ENCODE measurements at places on chromosomes 2 and 18.

- no peak for DNase-seq
Observed at GRCh38 chr2:3490191-3491170, 28.9 kb downstream of the ADI1 start.

DNA sequence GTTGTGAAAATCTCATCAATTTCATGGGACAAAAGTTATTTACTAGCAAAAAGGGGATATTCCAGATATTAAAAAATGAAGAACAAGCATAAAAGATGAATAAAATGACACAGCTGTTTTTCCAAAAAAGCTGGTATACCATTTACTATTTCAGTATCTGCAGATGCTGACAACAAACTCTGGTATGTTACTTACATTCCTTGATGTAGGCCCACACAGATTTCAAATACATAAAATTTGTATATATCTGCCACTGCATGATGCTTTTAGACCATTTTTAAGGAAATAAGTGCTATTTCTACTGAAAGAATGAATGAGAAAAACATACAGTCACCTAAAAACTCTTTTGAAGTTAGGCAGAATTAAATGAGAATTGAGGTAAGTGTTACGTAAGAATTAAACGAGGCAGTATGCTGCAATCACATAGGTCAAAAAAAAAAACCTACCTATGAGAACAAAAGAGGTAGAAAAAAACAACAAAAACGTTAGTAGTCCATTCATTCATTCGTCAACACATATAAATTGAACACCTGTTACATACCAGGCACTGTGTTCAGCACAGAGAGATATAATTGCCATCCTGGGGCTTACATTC is 32.5 kb downstream of the ARL5A start:
- DNase-seq, result no peak

GRCh38 chr2:231212329-231212845 is 14.0 kb downstream of the ARMC9 start:
- DNase-seq, result no peak

DNA sequence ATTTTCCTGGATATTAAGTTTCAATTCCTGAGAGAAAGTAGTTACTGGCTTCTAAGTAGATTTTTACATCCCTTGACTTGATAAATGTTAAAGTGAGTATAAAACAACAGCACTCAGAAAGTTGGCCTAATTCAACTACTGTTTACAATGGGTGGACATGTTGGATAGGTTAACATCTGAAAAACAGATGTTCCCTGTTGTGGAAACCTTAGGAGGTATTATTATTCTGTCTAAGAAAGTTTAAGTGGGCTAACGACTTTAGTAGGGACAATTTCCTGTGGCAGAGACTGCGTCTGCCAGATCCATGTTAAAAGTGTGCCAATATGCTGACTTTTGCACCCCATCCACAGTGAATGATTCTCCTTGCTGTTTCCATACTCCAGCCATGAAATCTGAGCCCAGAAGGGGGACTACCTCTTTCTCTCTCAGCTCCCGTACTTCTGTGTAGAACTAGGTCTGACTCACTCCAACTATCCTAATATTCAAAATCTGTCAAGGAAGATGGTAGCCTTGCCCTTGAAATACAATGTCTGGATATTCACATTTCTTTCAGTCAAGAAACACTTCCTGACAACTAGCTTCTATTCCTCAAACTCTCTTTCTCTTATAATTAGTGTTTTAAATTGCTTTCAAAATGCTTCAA is 327.5 kb upstream of the HNRNPA3 start:
- DNase-seq, result no peak

DNA sequence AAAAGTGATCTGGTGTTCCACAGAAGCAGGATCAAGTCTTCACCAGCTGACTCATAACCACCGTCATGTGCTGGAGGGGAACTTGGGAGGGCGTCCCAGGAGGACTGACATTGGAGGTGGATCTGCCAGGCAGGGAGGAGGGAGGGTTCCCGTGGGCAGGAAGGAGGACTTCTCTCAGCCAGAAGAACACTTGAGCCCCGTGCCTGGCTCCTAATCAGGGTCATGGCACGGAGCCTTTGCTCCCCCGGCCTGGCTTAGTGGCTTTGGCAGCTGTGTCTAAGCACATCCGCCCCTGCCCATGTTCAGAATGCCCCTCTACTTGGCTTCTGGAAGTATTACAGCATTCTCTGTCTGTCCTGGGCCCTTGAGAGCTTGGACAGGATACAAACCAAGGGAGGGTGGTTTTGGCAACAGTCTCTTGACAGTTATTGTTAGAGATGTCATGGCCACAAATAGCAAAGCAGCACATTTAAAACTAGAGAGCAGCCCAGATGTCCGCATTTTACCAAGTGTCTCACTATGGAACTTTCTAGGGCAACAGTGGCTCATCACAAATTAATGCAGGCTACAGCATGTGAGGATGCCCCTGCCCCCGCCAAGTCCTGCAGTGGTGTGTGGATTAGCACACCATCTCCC is 11.5 kb downstream of the PPP1R7 start:
- no peak for DNase-seq

- no peak for DNase-seq
Observed at GRCh38 chr2:191302459-191303139, 57.4 kb downstream of the MYO1B start.

- no peak for DNase-seq
Observed at GRCh38 chr2:920573-920972, 30.1 kb upstream of the SNTG2 start.

DNA sequence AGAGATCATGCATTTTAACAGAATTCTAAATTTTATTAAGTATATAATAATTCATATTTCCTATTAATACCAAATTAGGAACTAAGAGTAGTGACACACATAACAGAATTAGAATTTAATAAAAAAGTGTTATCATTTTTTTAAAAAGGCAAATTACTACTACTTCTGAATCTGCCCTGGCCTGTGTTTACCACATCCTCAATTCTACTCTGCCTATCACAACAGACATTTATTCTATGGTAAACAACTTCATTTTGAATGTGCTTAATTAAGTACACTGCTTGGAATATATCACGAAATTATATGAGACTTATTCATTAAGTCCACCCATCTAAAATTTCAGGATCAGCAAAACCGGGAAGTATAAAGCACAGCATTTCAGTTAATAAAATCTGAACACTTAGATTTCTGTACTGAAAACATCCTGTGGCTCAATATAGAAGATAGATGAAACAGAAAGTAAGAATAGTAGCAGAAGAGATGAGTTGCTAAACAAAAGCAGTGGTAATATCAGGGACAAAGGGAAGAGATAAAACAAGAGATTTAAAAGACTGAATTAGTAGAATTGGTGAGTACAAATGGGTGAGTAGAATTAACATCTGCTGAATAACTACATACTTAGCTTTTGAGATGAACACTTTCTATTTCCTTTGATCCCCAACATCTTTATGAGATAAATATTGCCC is 3.7 kb downstream of the SMC6 start:
- no peak for DNase-seq

GRCh38 chr18:73880387-73880786 is 267.2 kb downstream of the FBXO15 start:
- no peak for DNase-seq

All from H54 (cell line).